ENCODE measurements at places on chromosomes 3 and 15.

DNA sequence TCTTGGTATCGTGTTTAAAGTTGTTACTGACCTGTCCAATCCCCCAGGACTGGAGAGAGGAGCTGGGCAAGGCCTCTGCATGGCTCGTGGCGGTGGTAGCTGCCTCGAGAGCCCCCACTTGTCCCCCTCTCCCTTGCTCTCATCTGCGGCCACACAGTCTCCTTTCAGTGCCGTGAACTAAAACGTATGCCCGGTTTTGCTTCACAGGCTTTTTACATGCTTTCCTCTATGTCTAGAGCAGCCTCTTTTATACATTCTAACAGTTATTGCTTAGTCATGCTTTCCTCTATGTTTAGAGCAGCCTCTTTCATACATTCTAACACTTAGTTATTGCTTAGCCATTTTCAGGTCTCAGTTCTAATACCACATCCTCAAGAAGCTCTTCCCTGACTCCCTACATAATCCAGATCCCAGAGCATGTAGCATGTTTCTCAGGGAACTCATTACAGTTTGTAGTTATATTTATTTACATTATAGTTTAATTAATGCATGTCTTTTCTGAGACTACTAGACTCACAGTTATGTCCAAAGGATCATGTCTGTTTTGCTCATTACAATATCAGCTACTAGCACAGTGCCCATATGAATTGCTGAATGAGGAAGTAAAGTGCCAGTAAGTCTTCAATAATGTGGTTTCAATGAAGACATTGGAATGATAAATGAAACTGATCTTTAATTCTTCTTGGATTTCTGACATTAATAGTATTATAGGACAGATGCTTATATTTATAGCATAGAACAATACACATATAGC, 66.5 kb upstream of the TBL1XR1 start:
- no peak for DNase-seq

DNA sequence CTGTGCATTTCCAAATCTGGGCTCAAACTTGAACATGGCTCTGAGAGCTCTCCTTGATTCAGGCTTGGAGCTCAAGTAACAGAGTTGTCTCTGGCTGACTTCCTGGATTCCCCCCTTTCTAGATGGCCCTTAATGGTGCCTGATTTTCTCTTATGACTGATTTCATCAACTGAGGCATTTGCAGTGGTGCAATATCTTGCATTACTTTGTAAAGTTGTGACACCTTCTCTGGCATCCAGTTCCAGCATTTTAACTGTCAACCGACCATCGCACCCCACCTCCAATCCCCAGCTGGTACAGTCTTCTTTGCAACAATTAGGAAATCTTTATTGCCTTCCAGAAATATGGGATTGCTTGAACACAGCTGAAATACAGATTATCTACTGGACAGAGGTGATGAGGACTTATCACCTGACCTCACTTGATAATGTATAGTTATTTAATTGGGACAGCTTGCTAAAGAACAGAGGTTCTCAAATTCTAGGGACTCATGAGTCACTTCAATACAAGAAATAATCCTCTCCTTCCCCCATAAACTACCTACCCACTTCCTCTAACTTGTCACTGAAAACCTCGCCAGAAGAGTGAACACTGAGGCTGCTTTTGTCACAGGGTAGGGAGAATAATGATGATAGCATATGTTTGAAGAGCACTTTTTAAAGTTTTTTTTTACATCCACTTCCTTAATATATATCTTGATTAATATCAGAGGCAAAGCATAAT, 41.8 kb downstream of the FILIP1L start:
- no peak for DNase-seq

- DNase-seq: no peak
Observed at GRCh38 chr3:38150780-38151528, 12.5 kb downstream of the MYD88 start.

DNA sequence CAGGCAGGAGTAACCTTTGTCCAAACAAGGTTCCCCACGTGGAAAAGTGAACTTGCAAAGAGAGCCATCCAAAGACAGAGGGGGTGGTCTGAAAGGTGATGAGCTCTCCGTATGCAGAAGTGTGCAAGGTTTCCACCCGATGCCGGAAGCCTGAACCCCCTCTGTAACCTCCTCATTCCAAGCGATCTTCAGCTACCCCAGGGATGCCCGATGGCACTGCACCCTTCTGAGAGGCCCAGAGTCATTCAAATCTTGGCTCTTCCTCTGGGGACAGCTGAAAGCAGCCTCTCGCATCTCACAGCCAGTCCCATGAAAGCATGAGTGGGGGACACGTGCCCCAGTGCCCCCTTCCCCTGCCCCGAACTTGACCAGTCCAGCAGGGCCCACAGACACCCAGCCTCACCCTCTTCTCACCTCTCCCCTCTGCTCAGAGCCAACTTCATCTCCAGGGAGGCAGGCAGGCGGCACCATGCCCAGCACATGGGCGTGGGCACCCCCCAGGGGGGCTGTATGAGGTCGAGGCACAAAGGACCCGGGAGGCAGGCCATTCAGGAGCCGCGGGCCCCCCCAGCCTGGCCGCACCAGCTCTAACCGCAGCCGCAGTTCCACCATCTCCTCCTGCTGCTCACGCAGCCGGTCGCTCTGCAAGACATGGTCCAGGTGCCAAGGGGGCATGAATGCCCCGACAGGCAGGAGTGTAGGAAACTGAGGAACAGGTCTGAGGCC, 8.7 kb downstream of the KIF7 start:
- no peak for DNase-seq

- no peak for DNase-seq
Observed at GRCh38 chr15:57172925-57173324, 203.4 kb upstream of the CGNL1 start.

Measured in T-helper 1 cell (primary cell).